ENCODE measurements at places on chromosomes 16 and 17.

- no peak for DNase-seq
These were observed 55.0 kb downstream of the NT5M start for GRCh38 chr17:17358060-17358751.

GRCh38 chr16:50530277-50531236, 17.6 kb upstream of the NKD1 start:
- no peak for DNase-seq

GRCh38 chr17:64780096-64781013, 118.2 kb upstream of the SMURF2 start:
- DNase-seq = no peak

DNA sequence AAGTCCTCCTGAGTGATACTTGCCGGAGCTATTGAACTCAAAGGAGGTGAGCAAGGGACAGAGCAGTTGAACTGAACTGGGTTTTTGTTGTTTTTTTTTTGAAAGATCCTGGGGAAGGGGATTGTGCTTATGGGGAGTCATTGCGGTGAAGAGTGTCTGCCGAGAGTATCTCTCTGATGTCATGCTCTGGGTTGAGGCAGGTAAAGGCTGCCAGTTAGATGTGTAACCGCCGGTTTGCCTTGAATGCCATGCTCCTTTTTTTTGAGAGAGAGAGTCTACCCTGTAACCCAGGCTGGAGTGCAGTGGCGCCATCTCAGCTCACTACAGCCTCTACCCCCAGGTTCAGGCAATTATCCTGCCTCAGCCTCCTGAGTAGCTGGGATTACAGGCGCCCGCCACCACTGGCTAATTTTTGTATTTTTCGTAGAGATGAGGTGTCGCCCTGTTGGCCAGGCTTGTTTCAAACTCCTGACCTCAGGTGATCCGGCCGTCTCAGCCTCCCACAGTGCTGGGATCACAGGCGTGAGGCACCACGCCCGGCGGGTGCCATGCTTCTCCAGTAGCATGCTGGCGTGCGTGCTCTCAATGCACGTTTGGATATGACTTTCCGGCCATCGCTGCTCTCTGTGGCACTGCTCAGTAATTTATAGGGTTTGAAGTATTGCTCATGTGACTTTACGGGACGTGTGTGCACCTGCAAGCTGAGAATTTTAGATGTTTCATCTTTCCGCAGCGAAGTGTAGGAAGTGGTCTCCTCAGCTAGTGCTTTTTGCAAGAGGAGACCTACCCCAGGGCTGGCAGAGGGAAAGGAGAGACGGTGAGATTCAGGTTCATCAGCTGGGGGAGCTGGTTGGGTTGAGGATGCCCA, 8.5 kb downstream of the ZC3H18 start:
- no peak for DNase-seq

- no peak for DNase-seq
These were observed 1.5 kb upstream of the ALDH3A2 start for GRCh38 chr17:19646788-19647696.

DNA sequence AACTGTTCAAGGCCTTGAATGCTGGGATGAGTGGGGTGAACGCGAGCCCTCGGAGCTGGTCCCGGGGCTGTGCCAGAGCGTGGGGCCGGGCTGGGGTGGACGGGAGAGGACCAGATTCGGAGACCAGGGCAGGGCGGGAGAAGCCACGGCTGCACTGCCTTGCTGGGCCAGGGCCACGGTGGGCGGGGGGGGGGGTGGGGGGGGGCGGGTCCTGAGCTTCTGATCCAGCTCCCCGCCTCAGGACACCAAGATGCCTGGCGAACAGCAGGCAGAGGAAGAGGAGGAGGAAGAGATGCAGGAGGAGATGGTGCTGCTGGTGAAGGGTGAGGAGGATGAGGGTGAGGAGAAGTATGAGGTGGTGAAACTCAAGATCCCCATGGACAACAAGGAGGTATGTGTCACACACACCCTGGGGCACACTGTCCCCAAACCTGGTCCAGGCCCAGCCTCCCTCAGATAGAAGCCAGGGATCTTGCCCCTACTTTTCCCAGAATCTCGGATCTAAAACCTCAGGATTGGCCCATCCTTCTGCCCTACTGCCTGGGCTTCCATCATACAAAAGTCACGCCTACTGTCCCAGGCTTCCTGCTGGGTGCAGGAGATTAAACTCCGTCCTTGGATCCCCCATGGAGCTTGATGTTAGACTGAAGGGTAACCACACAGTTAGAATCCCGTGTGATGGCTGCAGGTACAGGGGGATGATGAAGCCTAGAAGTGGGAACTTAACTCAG, 563 bp downstream of the ZNF771 start:
- no peak for DNase-seq

GRCh38 chr17:12977008-12977751, 40.6 kb downstream of the ELAC2 start:
- no peak for DNase-seq

GRCh38 chr17:16443511-16444257, 28.3 kb downstream of the TRPV2 start:
- DNase-seq = no peak

DNA sequence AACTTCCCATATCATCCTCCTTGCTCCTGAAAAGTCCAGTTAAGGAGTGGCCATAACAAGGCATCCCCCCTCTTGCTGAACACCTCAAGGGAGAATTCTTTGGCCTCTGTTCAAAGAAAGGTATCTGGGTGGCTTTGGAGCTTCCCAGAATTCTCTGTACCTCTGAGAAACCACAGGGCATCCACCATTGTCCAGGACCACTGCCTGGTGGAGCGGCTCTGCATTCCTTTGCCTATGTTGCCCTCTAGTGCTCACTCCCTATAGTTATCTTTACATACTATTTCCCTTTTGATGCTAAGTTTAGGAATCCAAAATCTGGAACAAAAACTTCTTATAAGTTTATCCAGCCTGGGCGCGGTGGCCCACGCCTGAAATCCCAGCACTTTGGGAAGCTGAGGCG, 30.3 kb downstream of the CHD9NB start:
- peak; percentile 28 for DNase-seq

DNA sequence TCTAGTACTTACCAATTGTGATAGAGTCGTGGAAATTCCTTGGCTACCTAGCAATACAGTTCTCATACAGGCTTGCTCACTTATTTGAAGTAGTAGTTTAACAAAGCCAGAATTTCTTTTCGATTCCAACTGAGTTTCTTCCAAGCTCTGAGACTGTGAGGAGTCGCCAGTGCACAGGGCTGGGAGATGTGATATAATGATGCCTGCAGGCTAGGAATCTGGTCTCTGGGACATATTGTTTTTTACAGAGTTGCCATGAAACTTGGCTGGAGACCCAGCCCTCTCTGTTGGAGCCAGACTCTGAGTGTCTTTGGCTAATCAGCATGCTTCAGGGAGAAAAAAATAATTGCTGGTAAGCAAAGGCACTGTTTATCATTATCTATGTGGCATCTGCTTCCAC, 698.8 kb upstream of the GOT2 start:
- DNase-seq = no peak

DNA sequence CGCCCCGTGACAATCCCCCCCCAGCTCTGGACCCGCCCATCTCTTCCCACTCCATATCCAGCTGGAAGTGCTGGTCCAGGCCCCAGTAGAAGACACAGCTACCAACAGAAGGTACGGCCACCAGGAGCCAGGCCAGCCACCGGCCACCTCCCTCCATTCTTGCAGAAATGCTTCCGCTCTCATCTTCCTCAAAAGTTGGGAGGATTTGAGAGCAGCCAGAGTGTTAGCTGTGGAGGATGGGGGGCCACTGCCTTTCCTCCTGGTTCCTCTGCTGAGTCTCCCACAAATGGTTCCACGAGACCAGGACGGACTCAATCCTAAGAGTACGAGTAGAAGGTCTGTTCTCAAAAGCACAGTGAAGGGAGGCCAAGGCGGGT, 78.3 kb downstream of the GAS7 start:
- DNase-seq = no peak

DNA sequence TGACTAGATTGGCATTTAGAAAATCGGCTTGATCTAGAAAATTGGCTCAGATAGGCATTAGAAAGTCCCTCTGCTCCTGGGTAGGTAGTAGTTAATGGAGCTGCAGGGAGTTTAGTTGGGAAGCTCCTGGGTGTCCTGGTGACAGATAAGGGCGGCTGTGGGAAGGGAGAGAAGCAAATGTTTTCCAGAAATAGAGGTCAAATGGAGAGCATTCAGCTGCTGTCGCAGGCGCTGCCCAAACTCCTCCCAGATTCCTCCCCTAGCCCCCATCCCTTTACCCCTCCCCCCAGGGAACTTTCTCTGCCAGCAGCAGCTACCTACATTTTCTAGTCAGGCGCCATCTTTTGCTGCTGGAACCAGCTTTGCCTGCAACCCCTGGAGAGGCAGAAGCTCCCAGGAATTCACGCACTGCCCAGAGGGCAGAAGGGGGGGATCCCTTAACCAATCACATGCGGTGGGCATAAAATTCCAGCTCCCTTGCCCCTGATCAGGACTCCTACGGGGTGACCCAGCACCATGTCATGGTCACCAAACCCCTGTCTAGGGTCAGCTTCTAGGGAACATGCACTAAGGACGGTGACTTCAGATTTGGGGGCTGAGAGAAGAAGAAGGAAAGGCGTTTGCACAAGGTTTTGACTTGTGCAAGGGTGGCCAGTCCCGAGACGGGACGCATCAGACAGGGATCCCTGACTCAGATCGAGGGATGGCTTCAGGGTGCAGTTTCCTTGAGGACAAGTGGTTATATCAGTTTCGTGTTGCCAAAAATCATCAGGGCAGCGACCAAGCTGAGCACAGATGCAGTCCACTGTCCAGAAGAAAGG, 43.8 kb downstream of the SOCS1 start:
- DNase-seq = no peak

GRCh38 chr16:80695020-80695419, 109.4 kb downstream of the CDYL2 start:
- DNase-seq = no peak

DNA sequence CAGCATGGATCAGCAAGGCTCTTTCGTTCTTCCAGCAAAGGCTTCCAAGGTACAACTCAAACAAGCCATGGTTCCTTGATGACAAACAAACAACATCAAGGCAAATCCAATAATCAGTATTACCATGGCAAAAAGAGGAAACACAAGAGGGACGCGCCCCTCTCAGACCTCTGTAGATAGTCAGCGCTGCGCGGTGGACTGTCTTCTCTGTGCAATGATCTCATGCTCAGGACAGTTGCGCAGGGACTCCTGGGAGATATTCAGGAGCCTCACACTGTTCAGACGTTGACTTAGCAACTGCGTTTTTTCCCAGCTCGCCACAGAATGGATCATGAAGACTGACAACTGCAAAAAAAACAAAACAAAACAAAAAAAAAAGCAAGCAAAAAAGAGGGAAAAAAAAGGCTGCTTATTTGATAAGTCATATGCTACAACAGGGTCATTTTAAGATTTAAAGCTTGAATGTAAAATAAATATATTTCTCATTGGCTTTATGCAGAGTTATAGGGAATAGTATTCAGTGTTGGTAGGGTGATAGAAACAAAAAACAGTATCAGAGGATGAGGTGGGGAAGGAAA, 37.1 kb upstream of the ADCY7 start:
- no peak for DNase-seq

DNA sequence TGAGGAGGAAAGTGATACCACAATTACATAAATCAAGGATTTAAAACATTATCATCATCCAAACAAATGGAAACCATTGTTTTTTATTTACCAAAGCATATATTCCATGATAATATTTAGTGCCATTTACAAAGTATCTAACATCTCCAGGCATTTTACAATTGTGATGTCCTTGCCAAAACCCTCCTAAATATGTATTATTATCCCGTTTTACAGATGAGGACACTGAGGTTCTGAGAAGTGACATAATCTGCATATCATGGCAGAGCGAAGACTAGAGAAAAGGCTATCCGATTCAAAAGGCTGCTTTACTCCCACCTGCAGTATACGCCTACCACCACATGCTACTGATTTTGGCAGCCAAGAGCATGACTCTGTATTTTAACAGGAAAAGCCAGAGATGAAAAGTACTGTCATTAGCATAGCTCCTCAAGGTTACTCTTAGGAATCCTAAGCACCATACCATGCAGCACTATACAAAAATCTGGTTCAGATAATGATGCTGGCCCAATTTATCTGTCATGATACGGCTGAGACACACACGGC, 301.4 kb downstream of the CA10 start:
- DNase-seq = no peak

DNA sequence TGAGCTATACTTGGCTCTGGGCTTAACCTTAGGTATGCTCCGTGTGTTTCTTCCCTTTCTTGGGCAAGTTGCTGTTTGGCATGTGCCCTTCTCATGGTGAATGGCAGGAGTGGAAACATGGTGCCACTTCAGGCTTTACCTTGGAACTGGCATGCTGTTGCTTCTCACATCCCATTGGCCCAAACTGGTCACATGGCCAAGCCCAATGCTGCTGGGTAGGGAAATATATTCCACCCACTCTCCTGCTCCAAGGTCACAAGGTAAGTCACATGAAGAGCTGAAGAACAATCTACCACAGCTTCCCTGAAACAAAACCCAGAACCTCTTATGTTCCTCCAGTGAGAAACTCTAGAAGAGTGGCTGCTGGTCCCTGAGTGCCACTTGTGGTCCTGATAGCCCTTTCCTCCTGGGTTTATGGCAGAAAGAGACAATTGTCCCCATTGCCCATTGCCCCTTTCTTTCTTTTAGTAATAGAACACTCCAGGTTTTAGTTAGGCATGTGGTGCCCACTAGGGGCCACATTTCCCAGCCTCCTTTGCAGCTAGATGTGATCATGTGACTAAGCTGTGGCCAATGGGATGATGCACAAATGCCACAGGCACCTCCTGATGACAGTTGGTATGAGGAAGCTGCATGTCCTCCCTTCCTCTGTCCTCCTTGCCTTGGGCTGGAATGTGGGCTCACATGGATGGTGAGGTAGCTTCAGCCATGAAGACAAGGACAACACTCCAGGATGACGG, 50.3 kb downstream of the MEOX1 start:
- DNase-seq = no peak

- no peak for DNase-seq
These were observed 66.9 kb downstream of the PLXDC1 start for GRCh38 chr17:39084558-39084957.

GRCh38 chr17:4898927-4899326, 409 bp upstream of the C17orf107 start:
- DNase-seq = no peak

- DNase-seq = no peak
These were observed 27.1 kb upstream of the JPH3 start for GRCh38 chr16:87575027-87575804.

GRCh38 chr16:12757546-12757945, 46.1 kb downstream of the CPPED1 start:
- DNase-seq = no peak

GRCh38 chr16:28189245-28189644, 22.5 kb downstream of the XPO6 start:
- no peak for DNase-seq

DNA sequence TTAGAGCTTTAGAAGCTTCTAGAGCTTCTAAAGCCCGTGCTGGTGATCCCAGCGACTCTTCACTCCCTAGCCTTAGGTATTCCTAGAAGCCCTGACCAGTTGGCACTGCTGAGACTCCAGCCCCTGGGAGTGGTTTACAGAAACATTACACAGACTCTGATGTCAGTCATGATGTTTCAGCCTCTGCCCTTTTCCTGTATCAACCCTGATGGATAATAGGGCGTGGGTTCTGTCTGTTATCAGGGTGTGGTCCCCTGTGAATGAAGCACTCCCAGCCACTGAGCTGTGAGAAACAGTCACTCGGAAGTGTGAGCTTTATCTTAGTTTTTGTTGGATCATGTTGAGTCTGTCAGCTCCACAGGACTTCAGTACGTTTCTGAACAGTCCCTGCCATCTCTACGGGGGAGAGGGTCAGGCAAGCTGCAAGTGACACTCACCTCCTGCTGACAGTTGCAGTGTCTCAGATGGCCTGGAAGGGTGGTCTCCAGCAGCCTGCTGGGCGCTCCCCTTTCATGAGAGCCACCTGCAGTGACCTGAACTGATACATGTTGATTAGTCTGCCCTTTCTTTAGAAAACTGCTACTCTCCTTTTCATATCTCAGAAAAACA, 12.8 kb downstream of the GOSR2 start:
- no peak for DNase-seq

GRCh38 chr17:9566067-9566466, 9.6 kb downstream of the STX8 start:
- DNase-seq = no peak

Measured in RCC 7860 (cell line).